ENCODE measurements at places on chromosomes 1 and 21.
A peak's percentile ranks its signal among the peaks of the same experiment; 100 is the strongest.

GRCh38 chr1:230385930-230386329 lies 40.2 kb downstream of the PGBD5 start:
- DNase-seq, result no peak

- no peak for DNase-seq
Observed at GRCh38 chr1:177355575-177355974, 184.8 kb downstream of the BRINP2 start.

- peak; percentile 92 for DNase-seq
Observed at GRCh38 chr1:232620356-232620969, 9.5 kb downstream of the SIPA1L2 start.

GRCh38 chr1:176989023-176989422 lies 175.5 kb downstream of the ASTN1 start:
- DNase-seq, result no peak

GRCh38 chr21:19508844-19509243 lies 1105.3 kb upstream of the TMPRSS15 start:
- DNase-seq, result no peak
